Activated CD8-positive, alpha-beta memory T cell treated with anti-CD3 and anti-CD28 coated beads for 4 hours (primary cell): ENCODE measurements at places on chromosomes 5 and 9.

DNA sequence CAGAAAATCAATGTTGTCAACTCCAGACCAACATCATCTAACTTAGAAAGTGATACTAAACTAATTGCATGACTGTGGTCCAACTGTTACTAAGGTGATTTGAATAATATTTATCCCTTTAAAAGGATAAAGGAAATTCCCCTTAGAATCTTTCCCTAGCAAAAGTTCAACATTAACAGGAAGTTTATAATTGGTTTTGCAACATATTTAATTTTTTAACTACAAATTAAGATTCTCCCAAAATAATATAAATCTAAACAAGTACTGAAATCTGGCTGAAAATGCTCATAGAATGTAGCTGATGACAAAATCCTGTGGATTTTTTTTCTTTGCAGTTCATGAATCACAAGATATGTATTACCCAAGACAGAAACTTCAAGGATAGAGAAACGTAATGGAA is 151.4 kb downstream of the LPAR1 start:
- no peak for DNase-seq

DNA sequence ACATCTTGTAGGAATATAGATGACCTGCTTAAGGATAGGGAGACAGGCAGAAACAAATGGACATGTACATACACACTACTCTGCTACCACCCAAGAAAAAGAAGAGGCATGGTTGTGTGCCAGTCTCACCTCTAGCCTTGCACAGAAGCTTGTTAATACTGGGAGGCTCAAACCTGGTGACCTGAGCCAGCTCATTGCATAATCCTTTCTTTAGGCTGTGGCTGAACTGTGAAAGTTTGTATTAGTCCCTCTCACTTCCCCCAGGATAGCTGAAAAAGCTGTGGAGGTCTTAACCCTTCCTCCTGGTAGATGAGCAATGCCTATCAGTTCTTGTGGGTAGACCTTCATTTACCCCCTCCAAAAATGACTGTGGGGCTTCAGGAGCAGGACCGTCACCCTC is 28.7 kb downstream of the TPD52L3 start:
- DNase-seq = no peak

DNA sequence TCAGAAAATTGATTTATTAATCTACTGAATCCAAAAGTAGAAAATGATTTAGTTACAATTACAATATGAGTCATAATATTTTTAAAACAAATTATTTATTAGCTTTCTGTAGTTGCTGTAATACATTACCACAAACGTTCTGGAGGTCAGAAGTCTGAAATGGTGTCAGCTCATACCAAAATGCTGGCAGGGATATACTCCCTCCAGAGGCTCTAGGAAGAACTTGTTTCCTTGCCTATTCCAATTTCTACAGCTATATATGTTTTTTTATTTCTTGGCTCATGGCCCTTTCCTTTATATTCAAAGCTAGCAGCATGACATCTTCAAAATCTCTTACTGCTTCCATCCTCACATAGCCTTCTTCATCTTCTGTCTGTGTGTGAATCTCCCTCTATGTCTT is 667.9 kb upstream of the ITGA1 start:
- no peak for DNase-seq

- DNase-seq = no peak
Measured at GRCh38 chr5:39175273-39175955, 43.9 kb downstream of the FYB1 start.
